ENCODE measurements at places on chromosomes 5 and 9.
A peak's percentile ranks its signal among the peaks of the same experiment; 100 is the strongest.

GRCh38 chr5:12683249-12683648 is 779.0 kb upstream of the CTNND2 start:
- no peak for DNase-seq

- no peak for DNase-seq
Measured at GRCh38 chr5:56941981-56942380, 9.9 kb downstream of the MIER3 start.

GRCh38 chr5:54579591-54580295 is 62.2 kb downstream of the SNX18 start:
- DNase-seq: no peak

DNA sequence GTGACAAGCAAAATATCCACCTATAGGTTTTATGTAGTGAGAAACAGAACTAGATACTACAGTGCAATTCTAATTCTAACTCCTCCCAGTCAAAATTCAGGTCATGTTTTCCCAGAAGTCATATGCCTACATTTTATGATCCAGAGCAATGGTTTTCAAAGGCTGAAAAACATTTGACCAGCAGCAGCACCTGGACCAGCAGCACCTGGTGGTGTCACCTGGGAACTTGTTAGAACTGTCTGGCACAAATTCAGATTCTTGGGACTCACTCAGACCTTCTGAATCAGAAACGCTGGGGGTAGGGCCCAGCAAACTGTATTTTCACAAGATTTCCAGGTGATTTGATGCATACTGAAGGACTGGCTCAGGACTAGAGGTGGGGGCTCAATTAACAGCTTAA is 367.7 kb upstream of the RFX3 start:
- no peak for DNase-seq

DNA sequence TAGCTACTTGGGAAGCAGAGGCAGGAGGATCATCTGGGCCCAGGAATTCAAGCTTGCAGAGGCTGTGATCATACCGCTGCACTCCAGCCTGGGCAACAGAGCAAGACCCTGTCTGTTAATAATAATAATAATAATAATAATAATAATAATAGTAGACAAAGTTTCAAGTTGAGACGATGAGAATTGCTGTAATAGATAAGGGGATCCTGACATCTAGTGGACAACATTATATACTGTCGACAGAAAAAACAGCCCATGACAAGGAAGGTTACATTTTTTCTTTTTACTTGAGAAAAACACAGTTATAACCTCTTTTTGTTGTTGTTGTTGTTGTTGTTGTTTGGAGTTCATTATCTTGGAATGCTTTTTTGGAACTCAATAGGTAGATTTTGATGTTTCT is 35.3 kb downstream of the NDFIP1 start:
- DNase-seq: no peak

DNA sequence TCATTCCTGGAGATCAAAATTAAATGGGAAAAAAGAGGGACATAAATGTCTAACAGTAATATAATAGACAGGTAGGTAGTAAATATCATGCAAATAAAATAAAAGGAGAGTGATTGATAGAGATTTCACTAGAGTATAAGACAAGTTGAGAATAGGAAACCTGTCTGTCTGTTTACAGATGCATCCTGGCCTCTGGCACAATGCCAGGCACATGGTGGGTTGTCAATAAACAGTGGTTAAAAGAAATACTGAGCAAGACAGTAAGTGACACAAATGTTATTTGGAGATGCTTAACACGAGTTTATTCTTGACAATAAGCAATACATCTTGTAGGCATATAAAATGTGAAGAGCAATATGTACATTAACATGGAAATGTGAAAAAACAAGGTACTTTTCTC is 33.3 kb downstream of the RICTOR start:
- DNase-seq: no peak

DNA sequence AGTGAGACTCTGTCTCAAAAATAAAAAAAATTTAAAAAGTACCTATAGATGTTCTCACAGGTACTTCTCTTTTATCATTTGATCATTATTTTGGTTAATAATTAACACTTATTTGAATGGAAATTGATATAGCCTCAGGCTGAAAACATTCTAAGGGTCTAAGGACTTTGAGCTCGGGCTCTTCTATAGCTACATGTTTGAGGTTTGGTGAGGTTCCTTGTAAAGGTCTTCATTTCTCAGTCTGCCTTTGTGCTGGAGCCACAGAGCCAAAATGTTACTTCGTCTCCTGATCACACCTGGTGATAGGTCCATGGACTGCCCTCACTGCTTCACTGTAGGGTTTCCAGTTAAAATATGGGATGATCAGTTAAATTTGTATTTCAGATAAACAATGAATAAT is 22.6 kb downstream of the ARHGEF37 start:
- DNase-seq: no peak

DNA sequence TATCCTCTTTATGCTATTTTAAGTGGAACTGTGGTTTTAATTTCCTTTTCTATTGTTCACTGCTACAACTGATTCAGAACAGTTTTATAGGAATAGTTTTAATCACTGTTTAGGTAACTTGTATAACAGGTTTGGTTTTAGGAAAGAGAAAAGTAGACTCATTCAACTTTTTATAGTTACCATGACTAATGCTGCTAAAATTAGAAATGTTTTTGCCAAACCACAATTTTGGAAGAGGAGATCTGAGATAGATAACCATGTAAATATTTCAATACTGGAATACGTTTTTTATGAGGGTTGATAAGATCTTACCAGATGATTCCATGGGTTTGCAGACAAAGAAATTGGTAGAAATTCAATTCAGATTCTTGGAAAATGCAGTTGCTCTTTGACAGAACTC is 404.6 kb upstream of the ARRDC3 start:
- no peak for DNase-seq

GRCh38 chr5:79149433-79149832 is 37.8 kb downstream of the BHMT start:
- DNase-seq: no peak

DNA sequence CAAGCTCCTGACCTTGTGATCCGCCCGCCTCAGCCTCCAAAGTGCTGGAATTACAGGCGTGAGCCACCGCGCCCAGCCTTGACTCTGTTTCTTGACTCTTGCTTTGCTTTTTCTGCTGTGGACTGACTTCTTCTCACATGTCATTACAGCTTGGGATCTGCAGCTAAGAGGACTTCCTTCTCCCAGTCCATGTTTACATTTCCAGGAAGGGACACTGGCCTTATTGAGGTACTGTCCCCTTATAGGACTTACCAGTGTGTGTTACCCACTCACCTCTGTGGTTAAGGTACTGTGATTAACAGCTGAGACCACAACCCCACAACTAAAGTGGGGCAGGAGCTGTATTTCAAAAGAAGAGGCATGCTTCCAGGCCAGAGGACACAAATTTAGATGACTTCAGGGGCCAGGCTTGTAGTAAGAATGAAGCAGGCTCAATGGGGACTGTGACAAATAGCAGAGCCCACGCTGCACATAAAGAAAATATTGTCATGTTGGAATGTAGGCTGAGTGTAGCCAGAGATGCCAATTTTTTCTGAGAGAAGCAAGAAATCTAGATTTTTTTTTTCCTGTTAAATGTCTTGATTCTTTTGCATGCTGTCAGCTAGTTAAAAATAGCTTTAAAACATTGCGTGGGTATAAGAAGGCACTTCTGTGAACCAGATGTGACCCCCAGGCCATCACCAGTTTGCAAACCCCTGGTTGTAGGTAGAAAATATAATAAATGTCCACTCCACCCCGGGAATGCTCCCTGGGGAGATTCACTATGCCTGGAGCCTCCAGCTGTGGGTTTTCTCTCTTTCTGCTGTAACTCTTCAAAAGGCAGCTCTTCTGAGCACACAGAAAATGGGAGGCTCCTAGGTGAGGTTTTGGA is 75.0 kb downstream of the PTPDC1 start:
- no peak for DNase-seq

DNA sequence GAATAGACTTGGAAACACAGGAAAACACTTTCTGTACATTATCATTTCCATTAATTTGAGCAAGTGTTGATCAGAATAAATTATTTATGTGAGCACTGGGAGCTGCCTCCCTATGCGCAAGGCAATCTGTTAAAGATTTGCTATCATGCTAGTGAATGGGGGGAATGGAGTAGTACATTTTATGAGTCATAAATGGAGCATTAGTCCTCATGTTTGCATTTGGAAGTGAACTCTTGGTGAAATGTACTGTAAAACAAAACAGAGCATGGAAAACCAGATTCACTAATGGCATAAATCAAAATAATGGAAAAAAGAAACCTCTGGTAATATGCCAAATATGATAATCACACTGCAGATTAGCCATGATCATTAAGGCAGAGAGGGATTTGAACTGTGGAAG is 40.5 kb upstream of the TMC1 start:
- no peak for DNase-seq

- DNase-seq: no peak
Measured at GRCh38 chr5:157269165-157269671, 3.3 kb downstream of the CYFIP2 start.

DNA sequence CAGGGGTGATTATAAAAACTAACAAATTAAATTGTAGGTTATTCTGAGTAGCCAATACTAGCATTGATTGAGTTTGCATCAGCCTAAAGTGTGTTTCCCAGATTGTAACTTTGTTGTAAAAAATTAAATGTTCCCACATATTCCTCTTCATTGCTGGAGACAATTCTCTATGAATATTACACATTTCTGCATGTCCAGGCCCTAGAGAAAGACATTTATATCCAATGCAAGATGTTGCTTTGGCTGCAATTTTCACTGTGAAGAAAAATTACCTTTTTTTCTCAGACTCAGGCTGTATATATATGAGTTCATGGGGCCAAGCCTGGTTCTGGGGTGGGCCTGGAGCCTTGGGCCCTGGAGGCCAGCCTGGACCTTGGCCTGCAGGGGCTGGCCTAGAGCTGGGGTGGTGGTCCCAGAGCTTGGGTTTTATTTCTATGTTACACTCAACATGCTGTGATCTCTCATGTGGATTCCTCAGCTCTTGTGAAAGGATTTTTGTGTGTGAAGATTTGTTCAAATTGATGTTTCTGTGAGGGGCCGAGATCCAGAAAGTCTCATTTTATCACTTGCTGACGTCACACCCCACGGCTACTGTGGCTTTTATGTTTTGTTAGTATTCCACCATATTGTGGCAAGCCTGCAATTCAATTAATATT is 232.5 kb downstream of the SPATA31A1 start:
- DNase-seq: peak; percentile 56

GRCh38 chr9:20042128-20042711 is 253.4 kb upstream of the SLC24A2 start:
- DNase-seq: no peak

GRCh38 chr9:89882930-89883361 is 278.1 kb downstream of the GADD45G start:
- no peak for DNase-seq

DNA sequence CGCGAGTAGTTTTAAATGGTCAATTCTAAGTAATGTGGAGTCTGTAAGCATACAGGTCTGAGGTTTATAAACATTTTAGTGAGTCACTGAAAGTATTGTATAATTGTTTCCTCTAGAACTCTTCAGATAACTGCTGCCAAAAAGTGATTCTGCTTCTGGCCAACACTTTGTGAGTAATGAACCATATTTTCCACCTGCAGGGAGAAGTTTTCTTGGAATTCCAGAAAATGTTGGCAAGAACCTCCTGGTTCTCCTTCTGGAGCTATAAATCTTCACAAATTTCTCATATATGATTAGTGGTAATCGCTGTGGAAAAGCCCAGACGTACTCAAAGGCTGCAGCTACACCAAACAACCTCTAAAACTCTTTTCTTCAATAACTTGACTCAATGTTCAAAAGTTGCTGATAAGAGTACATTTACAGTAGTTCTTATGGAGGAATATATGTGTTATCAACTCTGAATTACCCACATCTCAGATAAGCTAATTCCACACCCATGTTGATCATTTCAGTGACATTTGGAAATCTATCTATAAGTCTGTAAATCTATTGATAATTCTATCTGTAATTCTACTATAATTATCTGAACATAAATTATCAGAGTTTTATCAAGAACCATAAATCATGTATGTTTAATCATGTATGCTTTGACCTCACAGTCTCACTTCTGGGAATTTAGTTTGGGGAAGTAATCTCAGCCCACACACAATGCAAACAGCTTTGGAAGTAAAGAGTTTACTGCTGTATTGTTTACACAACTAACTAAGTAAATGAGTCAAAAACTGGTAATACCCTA is 74.1 kb downstream of the FNBP1 start:
- no peak for DNase-seq

DNA sequence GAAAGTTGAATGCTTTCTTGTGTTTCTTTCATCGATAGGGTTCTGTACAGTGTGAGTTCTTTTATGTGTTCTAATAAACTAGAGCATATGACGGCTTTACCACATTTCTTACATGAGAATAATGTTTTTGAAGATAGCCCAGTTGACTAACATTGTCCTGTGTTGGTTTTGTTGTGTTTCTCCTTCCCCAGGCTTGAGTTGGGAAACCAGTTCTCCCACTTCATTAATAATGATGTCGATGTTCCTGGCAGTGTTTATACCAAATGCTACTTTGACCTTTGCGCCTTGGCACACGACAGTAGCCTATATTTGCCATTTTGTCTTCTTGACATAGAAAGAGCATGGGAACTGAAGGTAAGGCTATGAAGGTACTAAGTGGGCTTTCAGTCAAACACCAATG is 14.4 kb upstream of the ZNF782 start:
- DNase-seq: no peak

- DNase-seq: no peak
Measured at GRCh38 chr5:14809369-14810155, 62.0 kb downstream of the ANKH start.

DNA sequence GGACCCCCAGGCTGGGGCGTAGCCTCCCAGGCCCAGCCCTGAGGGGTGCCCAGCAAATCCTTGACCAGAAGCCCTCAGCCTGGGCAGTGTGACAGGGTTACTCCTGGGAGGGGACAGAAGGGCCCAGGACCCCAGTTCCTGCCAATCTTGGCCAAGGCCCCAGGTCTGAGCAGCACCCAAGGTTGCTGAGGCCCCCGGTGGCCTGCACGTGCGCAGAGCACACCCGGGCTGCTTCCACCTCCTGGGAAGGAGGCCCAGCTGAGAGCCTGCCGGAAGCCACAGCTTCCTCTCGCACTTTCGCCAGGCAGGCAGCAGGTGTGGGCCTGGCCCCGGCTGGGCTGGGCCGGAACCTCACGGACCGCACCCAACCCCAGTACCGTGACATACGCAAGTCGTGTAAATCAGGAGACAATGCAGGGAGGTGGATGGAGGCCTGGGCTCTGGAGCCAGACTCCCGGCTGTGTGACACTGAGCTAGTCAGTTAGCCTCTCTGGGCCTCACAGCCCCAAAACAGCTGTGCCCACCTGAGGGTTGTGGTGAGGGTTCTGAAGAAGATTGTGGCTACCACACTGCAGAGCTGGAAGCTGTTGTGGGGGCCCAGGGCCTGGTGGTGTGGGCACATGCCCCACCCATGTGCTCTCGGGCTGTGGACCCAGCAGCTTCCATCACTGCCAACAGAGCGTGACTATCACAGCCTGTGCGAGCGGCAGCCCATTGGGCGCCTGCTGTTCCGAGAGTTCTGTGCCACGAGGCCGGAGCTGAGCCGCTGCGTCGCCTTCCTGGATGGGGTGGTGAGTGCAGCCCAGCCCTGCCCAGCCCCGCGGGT is 5.1 kb downstream of the GRK6 start:
- DNase-seq: peak; percentile 74

DNA sequence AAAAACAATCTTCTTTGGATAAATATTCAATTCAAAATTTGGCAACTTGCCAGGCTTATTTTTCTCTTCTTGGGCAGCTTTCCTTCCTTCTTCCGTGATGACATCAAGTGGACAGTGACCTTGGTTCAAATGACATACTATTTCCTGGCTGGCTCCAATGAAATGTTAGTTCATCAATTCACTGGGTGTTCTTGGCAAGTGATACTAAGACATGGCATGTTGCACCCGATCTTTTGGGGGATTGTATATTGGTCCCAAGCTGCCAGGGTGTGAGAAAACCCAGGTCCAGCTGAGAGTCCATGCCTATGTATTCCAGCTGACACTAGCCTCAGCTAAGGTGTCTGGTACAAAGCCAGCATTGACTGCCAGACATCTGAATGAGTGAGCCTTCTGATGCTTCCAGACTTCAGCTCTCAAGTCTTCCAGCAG is 252.9 kb downstream of the MAT2B start:
- DNase-seq: no peak
